ENCODE measurements at places on chromosomes 2 and 18.

GRCh38 chr2:112295407-112296078 lies 20.1 kb downstream of the ZC3H6 start:
- DNase-seq: no peak

DNA sequence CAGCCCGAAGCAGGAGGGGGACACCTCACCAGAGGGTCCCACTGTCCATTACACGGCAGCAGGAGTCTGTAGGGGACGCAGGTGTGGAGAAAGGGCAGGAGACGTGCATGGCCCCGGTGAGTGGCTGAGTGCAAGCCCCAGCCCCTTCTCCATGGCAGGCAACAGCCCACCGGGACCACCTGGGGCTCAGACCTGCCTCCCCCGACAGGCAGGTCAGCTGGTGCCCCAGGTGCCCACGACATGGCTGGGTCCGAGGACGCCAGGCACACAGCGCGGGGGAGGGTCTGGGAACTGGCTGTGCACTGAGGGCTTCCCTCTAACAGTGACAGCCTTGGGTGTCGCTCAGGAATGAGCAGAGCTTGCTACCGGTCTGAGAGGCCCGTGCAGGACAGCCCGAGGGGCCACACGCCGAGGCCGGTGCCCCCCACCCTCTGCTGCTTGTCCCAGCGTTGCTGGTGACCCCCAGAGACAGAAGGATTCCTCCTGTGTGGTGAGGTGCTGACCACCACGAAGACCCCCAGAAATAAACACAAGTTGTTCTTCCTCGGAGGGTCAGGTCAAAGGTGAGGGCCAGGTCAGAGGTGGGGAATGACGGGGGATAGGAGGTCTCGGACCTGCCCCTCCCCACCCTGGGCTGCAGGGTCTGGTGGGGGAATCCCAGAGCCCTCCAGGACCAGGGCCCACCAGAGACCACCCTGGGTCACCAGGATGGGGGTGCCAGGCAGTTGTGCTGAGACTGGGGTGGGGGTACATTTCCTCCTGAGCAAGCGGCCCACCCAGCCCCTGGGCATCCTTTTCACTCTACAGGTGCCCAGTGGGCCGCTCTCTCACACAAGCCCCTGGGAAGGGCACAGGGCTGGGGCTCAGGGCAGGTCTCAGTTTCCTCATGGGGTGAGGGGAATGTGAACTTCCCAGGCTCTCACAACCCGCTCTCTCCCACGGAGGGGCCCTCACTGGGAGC lies 50.6 kb downstream of the SLC66A2 start:
- DNase-seq: no peak

- no peak for DNase-seq
Measured at GRCh38 chr2:28354920-28355520, 37.6 kb upstream of the FOSL2 start.

DNA sequence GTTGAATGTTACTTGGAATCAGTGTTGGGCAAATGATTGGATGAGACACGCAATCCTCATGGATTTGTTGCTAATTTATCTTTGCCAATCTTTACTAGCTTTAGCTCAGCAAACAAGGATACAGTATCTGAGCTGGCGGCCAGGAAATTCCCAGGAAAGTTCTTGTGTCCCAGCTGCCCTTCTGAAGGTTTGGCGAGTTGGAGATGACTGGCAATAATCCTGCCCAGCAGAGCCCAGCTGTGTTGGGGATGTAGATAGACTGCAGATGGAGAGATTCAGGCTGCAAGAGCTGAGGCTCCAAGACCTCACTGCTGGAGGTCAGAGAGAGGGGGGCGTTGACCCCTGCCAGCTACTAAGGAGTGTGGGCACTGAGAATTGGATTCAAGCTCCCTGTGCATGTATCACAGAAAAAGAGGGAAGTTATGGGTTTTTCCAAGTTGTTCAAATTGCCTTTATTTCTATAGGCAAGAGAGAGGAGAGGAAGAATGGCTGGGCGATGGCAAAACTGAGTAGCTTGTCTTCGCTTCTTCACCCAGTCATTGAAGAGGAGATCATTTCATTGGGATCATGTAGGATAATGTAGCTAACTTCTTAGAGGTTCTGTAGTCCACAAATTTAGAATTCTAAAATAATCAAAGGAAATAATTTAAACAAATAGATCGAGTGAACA lies 506.8 kb upstream of the LRATD1 start:
- DNase-seq: no peak

DNA sequence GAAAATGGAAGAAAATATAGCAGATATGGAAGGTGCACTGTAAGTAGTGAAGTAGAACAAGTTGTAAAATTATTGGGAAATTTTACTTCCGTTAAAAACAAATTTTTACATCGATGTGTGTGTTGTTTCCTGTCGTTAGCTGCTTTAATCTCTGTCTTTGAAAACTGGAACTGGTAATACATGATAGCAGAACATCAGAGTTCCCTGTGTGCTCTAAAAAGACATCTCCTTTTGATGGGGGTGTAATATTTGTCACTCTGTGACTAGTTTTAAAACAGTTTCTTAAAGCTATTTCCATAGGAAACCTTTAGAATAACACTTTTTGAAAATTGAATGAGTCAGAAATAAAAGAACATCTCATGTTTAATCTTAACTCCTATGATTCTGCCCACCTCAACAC lies 43.5 kb downstream of the COX7A2L start:
- no peak for DNase-seq

All from astrocyte of the spinal cord (primary cell).